ENCODE measurements at places on chromosomes 12 and 14. TPM values are rescaled to one million over a fixed set of nuclear protein-coding genes. Genes with fewer than 3 reads are reported as not detected.

Gene LIN7A
- total RNA-seq, result not detected

Gene NFE2
- 0.20 TPM for total RNA-seq

Gene FERMT2
- not detected for total RNA-seq

Gene CD27
- 0.23 TPM for total RNA-seq

Gene STAB2
- not detected for total RNA-seq
